T follicular helper cell (primary cell): ENCODE measurements at places on chromosomes 16 and 17.

GRCh38 chr17:68870976-68871375 lies 84.2 kb downstream of the ABCA8 start:
- DNase-seq = no peak

GRCh38 chr17:48553190-48553547 lies 8.3 kb upstream of the HOXB2 start:
- no peak for DNase-seq

- no peak for DNase-seq
Observed at GRCh38 chr17:77144227-77144626, 3.5 kb downstream of the SEC14L1 start.

GRCh38 chr16:24717411-24717810 lies 12.0 kb upstream of the TNRC6A start:
- no peak for DNase-seq

- no peak for DNase-seq
Observed at GRCh38 chr16:88833086-88833485, 21.4 kb upstream of the APRT start.

- DNase-seq = peak; percentile 12
Observed at GRCh38 chr17:49260011-49260816, 29.6 kb upstream of the PHOSPHO1 start.

DNA sequence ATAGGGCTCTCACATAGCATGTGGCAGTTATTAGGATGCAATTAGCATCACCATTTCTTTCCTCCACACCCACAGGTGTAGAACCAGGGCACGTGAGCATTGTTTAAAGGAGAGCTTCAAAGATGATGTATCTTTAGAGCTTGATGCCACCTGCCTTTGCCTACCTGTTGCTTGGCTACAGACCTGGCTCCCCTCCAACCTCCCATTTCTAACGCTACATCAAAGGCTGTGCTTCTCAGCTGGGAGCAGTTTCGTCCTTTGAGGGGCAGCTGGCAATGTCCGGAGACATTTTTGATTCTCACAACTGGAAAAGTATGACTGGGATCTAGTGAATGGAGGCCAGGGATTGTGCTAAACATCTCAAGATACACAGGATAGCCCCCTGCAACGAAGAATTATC lies 78.5 kb upstream of the CLEC3A start:
- no peak for DNase-seq

DNA sequence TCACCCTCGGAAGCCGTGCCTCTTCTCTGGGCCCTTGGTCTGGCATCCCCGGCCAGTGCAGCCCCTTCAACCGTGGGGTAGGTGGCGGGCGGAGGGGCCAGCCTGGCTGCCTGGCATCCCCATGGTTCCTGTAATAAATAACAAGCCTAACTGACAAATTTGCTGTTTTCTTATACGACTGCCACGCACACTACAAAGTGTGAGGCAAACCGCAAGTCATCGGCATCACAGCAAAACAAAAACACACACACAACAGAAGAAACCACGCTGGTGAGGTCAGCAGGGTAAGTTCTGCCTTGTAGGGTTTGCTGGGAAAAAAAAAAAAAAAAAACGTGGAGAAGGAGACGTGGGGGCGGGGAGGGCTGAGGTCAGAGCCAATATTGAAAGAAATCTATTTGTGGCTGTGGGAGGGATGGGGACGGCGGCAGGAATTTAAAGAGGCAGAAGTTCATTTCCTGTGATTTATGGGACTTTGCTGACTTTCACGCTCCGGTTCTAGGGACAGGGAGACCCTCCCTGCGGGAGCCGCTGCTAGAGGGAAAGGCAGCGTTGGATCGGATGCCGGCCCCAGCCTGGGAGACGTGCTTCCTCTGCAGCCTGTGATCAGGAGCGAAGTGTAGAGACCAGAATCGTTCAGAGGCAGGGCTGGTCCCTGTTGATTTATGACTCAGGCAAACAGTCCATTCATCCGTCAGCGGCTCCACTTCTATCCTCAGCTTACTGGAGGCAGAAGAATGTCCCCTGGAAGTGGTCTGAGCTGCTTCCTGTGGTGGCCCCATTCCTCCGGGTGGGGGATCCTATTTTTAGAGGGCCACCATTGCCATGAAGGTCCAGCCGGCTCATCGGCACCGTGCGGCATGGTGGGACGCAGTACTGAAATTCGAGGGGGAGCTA lies 162.8 kb downstream of the FOXL1 start:
- DNase-seq = no peak

DNA sequence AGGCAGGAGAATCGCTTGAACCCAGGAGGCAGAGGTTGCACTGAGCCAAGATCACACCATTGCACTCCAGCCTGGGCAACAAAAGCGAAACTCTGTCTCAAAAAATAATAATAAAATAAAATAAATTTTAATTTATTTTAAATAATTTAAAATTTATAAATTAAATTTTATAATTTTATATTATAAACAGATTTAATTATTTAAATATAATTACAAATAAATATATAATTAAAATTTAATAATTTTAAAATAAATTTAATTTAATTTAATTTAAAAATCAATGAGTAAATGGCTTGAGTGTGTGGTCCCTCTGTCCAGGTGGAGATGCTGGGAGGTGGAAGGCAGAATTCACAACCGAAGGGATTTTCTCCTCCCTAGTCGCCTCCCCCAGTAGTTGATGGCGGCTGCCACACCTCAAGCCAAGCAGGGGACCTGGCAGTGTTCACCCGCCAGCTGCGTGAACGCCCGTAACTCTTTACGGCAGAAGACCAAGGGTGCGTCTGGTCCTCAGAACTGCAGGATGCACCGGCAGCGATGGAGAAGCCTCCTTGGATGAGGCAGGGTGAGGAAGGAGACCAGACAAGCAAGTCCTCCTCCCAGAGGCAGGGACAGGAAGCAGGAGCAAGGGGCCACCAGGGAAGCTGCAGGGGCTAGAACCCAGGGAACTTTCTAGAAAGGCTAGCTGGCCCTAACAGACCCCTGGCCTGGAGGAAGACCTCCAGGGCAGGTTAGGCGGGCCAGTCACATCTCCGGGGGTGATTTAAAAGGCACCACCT lies 22.9 kb upstream of the KRT17 start:
- DNase-seq = no peak

- no peak for DNase-seq
Observed at GRCh38 chr17:67821871-67822367, 3.4 kb upstream of the BPTF start.

- no peak for DNase-seq
Observed at GRCh38 chr16:4686497-4687210, 6.7 kb upstream of the NUDT16L1 start.

DNA sequence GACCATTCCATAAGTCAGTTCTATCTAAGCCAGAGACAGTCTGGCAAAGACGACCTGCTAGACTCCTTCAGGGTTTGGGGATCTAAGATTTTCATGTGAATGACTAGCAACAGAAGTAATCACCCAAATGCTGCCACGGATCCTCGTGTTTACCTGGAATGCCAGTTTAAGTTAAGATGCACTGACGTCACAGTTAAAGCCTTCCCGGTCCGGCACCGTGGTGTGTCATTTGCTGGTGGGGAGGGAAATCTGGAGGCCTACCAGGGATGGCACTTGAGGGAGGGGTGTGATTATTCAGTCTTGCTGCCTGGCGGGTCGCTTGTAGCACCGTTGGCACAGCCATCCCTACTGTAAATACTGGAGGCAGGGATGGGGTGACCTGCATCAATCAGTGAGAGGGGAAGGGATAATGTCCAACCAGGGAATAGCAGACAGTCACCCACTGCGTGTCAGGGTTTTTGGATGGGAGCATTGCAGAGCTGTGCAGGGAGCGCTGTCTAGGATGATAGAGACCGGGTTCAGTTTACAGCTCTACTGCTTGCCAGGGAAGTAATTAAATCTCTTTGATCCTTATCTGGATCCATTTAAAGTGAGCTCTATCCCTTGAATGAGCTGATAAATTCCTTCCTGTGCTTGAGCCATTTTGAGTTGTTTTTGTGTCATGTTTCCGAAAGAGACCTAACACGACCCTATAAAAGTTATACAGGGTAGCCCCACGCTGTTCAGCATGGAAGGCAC lies 764.7 kb upstream of the EEF2KMT start:
- DNase-seq = no peak

DNA sequence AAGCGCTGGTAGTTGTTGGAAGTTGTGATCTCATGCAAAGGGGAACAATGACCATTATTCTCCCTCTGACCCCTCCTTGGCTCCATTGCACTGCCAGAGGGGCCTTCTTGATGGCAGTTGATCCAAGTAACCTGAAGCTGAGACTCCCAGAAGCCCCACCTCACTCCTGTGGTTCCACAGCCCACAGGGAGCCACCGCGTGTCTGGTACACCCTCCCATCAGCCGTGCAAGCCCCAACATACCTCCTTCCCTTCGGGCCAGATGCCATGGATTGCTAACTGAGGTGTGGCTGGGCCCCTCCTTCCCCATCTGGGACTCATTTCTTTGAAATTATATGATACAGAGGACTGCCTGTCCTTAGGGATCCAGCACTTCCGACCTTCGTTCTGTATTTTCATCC lies 17.8 kb downstream of the SAP30BP start:
- no peak for DNase-seq

DNA sequence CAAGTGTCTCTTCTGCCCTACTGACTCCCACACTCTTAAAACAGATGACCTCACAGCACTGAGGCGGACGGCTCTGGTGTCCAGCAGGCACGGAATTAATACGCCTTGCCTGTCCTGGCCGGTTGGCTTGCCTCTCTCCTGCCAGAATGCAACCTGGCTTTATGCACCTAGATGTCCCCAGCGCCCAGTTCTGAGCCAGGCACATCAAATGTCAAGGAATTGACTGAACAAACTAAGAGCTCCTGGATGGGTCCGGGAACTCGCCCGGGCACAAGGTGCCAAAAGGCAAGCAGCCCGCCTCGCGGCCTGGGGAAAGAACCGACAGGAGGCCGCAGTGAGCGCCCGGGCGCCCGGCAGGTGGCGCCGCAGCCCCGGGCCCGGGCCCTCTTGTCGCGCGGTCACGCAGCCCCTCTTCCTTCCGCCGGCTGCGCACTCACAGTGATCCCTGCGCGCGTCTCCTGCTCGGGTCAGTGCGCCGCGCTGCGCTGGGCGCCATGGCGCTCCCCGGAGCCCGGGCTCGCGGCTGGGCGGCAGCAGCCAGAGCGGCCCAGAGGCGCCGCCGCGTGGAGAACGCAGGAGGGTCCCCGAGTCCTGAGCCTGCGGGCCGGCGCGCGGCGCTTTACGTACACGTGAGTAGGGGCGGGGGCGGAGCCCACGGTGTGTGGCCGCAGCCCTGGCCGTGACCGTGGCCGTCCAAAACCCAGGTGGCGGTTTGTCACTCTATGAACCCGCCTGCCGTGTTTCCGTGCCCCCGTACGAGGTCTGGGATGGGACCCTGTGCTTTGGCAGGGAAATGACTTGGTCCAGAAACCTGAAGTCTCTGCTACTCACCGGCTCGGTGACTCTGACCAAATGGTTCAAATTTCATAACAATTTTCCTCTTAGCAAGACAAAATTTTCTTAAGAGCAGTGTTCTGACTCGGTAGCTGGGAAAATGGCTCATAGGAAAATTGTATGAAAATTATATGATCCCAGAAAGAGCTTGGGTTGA lies at the start of gene RSAD1:
Gene RSAD1 (plus strand): TSS at position 470 of the 991 bp plus-strand sequence. CDS start 25 bp downstream, at position 495.
- DNase-seq = peak; percentile 71

GRCh38 chr17:2593821-2594721 lies 617 bp downstream of the PAFAH1B1 start:
- peak; percentile 76 for DNase-seq

DNA sequence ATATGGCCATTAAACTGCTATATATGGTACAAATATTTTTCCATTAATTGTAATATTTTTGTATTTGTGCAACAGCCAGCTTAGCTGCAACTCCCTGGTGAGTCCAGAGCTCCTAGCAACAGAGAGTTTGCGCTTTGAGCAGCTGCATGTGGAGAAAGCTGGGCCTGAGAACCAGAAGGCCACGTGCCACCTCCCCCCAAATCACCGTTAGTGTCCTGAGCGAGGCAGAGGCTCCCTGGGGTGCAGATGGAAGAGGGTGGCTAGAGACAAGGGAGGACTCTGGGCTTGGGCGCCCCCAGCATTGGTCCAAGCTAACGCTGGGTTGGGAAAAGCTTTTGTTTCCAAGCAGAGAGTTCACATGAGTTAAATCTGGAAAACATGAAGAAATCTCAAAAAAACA lies 41.6 kb downstream of the HSBP1 start:
- no peak for DNase-seq

- peak; percentile 76 for DNase-seq
Observed at GRCh38 chr16:89167425-89167941, 4.1 kb upstream of the CDH15 start.

DNA sequence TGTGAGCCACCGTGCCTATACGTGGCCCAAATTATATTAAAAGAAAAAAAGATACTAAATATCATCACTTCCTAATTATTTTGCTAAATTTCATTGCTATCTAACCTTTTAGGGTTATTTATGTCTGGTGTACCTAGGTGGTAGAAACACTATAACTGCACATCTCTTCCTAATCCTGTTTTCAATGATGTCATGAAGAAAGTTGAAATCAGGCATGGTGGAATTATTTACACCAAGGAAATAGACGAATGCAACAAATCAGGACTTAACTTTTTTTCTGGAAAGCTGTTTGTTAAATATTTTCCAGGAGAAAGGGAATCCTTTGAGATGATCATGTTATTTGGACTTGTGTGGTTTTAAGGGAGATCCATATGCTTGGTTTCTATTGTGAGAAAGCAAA lies 39.2 kb upstream of the SKAP1 start:
- DNase-seq = no peak

DNA sequence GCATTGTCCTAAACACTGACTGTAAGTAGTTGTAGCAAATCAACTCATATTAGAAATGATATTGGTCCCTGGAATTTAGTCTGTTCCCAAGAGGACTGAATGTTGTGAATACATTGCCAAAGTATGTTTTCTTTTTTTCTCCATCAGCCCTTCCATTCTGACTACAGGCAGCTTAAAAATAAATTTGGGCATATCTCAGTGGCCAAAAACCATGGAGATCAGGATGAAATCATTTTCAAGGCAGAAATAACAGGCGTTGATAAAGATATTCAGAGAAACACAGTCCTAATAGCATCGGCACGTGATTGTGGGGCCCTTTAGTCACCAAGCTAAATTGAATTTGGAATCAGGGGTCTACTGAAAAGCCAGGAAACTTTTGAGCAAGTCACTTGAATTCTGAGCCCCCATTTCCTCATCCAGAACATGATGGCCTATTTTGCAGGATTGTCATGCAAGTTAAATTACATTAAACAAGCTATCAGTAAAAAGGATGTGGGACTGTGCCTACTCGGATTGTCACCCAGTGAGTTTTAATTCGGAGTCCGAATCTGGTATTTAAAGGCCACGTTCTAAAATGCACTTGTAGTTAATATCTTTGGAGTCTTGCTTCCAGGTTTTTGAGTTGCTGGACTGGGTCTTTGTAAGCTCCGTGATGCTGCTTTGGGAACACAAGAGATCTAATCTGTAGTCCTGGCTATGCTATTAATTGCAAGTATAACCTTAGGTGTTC lies 17.1 kb downstream of the HLF start:
- DNase-seq = no peak

- DNase-seq = no peak
Observed at GRCh38 chr17:48915459-48916282, 7.5 kb downstream of the UBE2Z start.

DNA sequence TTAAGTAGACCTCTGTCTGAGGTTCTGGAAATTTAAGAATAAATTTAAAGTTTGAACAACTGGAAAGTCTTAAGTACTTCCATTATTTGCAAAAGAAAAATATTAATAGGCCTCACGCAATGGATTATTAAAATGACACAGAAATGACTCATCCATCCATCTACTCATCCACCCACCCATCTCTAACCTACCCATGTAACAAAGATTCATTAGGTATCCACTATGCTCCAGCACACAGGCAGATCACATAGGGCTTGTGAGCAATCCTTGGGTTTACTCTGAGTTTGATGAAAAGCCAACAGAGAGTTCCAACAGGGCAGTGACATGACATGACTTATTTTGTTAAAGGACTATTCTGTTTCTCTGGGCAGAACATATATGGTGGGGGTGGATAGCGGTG lies 93.3 kb downstream of the HELZ start:
- no peak for DNase-seq

GRCh38 chr17:55351226-55351625 lies 70.4 kb downstream of the MMD start:
- DNase-seq = no peak
